Testis (tissue), 5 donors: ENCODE measurements at places on chromosomes 1 and 21. TPM values are rescaled to one million over a fixed set of nuclear protein-coding genes. Genes with fewer than 3 reads are reported as not detected.

The KRTAP12-2 gene
- not detected for total RNA-seq

The ABCA4 gene
- 1.8 TPM for total RNA-seq

The SEMA4A gene
- total RNA-seq = 4.8 TPM

The CNTN2 gene
- total RNA-seq = 17.2 TPM

The PAQR6 gene
- total RNA-seq = 10.5 TPM

The SPOCD1 gene
- 32.0 TPM for total RNA-seq

The S100B gene
- total RNA-seq = 7.4 TPM

The CLIC6 gene
- total RNA-seq = 0.16 TPM

The AQP10 gene
- 2.2 TPM for total RNA-seq

The MROH7 gene
- 72.7 TPM for total RNA-seq

The HPDL gene
- 1.1 TPM for total RNA-seq

The HCRTR1 gene
- 0.31 TPM for total RNA-seq

The PPFIA4 gene
- 33.1 TPM for total RNA-seq

The HAO2 gene
- not detected for total RNA-seq

The UBAP2L gene
- 159 TPM for total RNA-seq

The CLCA4 gene
- total RNA-seq = 0.12 TPM

The HSPB7 gene
- total RNA-seq = 9.0 TPM

The IRF6 gene
- total RNA-seq = 8.7 TPM

The PTPRC gene
- 5.1 TPM for total RNA-seq

The APOBEC4 gene
- total RNA-seq = 5.0 TPM

The HSPA6 gene
- 0.94 TPM for total RNA-seq

The TDRD5 gene
- total RNA-seq = 26.1 TPM

The TRABD2B gene
- 2.0 TPM for total RNA-seq

The TNN gene
- 0.16 TPM for total RNA-seq

The SERPINC1 gene
- total RNA-seq = 0.93 TPM

The GBP2 gene
- 41.3 TPM for total RNA-seq

The RGS4 gene
- total RNA-seq = 3.4 TPM

The FCRL1 gene
- total RNA-seq = 0.37 TPM

The C4BPA gene
- 0.43 TPM for total RNA-seq

The TRAF5 gene
- total RNA-seq = 20.3 TPM

The SLC44A5 gene
- total RNA-seq = 4.9 TPM

The SPRR1A gene
- total RNA-seq = not detected

The CNIH3 gene
- 9.8 TPM for total RNA-seq

The TMEM59 gene
- 209 TPM for total RNA-seq

The DCST1 gene
- 4.5 TPM for total RNA-seq

The ANKRD34A gene
- 0.31 TPM for total RNA-seq

The CRYBG2 gene
- 5.6 TPM for total RNA-seq

The CFAP74 gene
- total RNA-seq = 16.4 TPM

The GJA8 gene
- 5.1 TPM for total RNA-seq

The OR2AK2 gene
- total RNA-seq = 2.2 TPM

The COL6A1 gene
- total RNA-seq = 178 TPM

The CBR1 gene
- total RNA-seq = 137 TPM

The LEFTY2 gene
- total RNA-seq = 4.2 TPM
